Esophagus squamous epithelium (tissue), 5 donors: ENCODE measurements at places on chromosomes 3 and 15.

DNA sequence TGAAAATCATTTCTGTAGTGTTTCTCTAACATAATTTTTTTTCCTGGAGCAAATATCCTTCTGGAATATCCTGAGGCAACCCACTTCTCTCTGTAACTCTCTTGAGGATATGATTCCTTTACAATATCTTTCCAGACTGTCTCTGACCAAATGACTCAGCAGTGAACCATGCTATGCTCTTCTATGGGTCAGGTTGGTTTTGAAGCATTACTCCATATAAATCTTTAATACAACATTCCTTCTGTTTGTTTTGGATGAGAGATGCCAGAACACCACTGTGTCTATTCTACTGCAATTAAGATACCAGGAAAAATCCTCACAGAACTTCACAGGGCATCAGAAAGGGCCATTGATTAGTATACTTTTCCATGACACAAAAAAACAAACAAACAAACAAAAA is 626.4 kb upstream of the ZNF385D start:
- no peak overlapping the region for H3K4me3 ChIP-seq
- H3K36me3 ChIP-seq = no peaks in the 10 kb centered on the region
- H3K27ac ChIP-seq = no peak overlapping the region
- H3K27me3 ChIP-seq = no peaks in the 10 kb centered on the region

DNA sequence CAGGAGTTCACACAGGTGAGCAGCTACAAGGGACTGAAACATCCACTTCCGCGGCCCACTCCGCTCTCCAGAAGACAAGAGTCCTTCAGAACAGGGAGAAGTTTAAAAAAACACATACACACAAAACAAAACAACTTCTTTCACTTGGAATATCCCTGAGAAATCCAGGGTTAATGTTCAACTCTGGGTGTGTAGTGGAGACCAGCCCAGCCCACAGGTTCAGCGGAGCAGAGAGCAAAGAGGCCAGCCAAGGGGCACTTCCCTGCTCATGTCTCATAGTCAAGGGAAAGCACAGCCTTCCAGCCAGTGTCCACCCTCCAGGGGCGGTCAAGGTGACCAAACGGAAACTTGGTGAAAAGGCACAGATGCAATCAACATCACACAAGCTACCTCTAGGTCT is 41.6 kb downstream of the WNT5A start:
- no peak for DNase-seq
- no peaks in the 10 kb centered on the region for H3K4me1 ChIP-seq
- no peaks in the 10 kb centered on the region for H3K36me3 ChIP-seq

DNA sequence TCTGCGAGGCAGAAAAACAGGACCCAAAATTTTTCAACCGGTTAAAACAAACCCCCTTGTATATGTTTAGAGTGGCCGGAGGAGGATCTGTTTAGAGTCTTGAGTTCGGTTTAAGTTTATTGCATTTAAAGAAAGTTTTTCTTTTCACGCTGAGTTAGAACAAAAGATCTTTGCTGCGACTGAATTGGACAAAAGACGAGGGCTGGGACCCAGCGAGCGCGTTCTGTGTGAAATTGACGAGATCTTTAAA is 9.8 kb downstream of the NR2F2 start:
- no peak for DNase-seq
- H3K4me1 ChIP-seq = no peaks in the 10 kb centered on the region
- no peaks in the 10 kb centered on the region for H3K27me3 ChIP-seq
- H3K36me3 ChIP-seq = no peaks in the 10 kb centered on the region

- no peak for DNase-seq
- H3K36me3 ChIP-seq = no peaks in the 10 kb centered on the region
- H3K27me3 ChIP-seq = no peaks in the 10 kb centered on the region
- H3K4me1 ChIP-seq = no peaks in the 10 kb centered on the region
- no peak overlapping the region for H3K4me3 ChIP-seq
Measured at GRCh38 chr3:166445865-166446264, 608.6 kb upstream of the BCHE start.

DNA sequence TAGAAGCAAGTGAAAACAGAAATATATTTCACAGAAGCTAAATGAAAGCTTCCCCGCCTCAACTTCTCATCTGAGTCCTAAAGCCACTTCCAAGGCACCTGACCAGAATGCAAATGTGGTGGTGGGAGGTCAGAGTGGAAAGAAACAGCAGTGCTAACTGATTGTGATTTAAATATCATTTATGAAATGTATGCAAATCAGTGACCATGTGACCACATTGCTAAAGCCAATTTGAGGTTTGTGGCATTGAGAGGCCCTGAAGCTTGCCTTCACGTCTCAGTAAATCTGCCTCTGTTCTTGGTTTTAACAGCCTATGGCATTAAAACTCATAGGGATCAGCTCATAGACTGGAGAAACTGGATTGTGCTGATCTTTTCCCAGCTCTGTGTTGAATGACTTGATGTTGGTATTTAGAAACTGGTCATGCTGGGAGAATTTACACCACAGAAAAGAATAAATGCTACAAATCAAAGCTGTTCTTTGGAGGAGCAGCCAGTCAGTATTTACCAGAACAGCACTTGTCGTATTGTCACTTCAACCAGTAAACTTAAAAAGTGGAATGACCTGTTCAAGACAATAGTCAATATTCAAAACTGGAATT is 481.4 kb upstream of the ALCAM start:
- no peaks in the 10 kb centered on the region for H3K36me3 ChIP-seq
- H3K4me3 ChIP-seq = no peak overlapping the region
- H3K27ac ChIP-seq = no peak overlapping the region
- H3K4me1 ChIP-seq = no peaks in the 10 kb centered on the region
- DNase-seq = no peak
- H3K27me3 ChIP-seq = no peaks in the 10 kb centered on the region

GRCh38 chr15:43212951-43213350 is 7.9 kb downstream of the EPB42 start:
- no peak for DNase-seq
- H3K27ac ChIP-seq = no peak overlapping the region
- peaks cover 40% of the 10 kb centered on the region for H3K27me3 ChIP-seq
- H3K36me3 ChIP-seq = no peaks in the 10 kb centered on the region
- no peak overlapping the region for H3K4me3 ChIP-seq

- H3K4me1 ChIP-seq = peaks cover 5% of the 10 kb centered on the region
- H3K27ac ChIP-seq = no peak overlapping the region
- H3K4me3 ChIP-seq = no peak overlapping the region
- DNase-seq = no peak
- H3K27me3 ChIP-seq = no peaks in the 10 kb centered on the region
Measured at GRCh38 chr3:15360788-15361493, 28.6 kb upstream of the SH3BP5 start.

DNA sequence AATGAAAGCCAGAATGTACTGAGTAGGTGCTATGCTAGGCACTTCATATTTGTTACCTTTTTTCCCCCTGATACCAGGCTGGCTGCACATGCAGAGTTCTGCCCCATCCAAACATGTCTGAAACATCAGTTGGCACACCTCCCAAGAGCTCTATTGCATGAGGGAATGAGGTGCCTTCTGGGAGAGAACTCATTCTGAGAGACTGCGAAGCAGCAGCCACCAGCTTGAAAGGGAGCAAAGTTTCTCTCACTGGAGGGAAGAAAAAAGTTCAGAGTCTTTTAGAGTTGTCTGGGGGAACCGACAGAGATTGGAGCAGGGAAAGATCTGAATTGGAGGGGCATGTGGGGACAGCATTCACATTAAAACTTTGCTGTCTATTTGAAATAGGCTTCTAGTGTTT is 84.1 kb downstream of the AGBL1 start:
- DNase-seq = no peak
- peaks cover 11% of the 10 kb centered on the region for H3K4me1 ChIP-seq
- H3K4me3 ChIP-seq = no peak overlapping the region
- no peaks in the 10 kb centered on the region for H3K36me3 ChIP-seq
- H3K27me3 ChIP-seq = no peaks in the 10 kb centered on the region

DNA sequence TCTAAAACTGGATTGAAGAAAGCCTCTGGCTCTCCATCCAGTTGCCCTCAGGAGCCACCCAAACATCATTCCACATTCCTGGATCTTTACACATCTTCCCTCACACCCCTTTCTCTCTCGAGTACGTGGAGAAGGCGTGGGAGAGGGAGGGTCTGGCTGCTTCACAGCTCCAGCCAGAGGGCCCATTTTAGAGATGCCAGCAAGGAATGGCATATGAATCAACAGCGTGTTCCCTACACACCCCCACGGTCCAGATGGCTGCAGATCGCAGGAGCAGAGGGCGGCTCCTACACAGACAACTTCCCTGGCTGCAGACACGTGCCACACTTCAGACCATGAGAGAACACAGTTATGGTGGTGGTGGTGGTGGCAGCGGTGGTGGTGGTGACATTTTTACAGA is 280.1 kb downstream of the ERC2 start:
- H3K4me3 ChIP-seq = no peak overlapping the region
- H3K4me1 ChIP-seq = no peaks in the 10 kb centered on the region
- H3K36me3 ChIP-seq = no peaks in the 10 kb centered on the region
- H3K27ac ChIP-seq = no peak overlapping the region

DNA sequence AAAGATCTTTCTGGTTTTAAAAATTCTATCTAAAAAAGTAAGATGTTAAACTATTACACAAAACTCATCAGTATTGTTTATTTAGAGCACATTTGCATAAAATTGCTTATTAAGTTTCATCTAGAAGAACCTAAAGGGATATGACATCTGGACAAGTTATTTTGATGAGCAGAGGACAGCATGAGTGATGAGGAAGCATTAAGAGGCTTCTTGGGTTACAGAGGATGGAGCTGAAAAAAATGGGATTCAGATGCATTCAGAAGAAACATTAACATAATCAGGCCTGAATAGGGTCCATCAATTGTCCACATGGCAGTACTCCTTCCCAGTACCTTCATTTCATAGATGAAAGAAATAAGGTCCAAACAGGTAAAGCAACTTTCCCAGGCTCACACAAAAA is 41.6 kb downstream of the IMPG2 start:
- H3K4me3 ChIP-seq = no peak overlapping the region
- no peaks in the 10 kb centered on the region for H3K4me1 ChIP-seq
- H3K36me3 ChIP-seq = no peaks in the 10 kb centered on the region
- no peaks in the 10 kb centered on the region for H3K27me3 ChIP-seq
- DNase-seq = no peak

- H3K4me1 ChIP-seq = peaks cover 10% of the 10 kb centered on the region
- no peaks in the 10 kb centered on the region for H3K36me3 ChIP-seq
- no peak for DNase-seq
- H3K27me3 ChIP-seq = peaks cover 4% of the 10 kb centered on the region
- H3K27ac ChIP-seq = no peak overlapping the region
Measured at GRCh38 chr3:33219175-33219487, 521 bp upstream of the SUSD5 start.

DNA sequence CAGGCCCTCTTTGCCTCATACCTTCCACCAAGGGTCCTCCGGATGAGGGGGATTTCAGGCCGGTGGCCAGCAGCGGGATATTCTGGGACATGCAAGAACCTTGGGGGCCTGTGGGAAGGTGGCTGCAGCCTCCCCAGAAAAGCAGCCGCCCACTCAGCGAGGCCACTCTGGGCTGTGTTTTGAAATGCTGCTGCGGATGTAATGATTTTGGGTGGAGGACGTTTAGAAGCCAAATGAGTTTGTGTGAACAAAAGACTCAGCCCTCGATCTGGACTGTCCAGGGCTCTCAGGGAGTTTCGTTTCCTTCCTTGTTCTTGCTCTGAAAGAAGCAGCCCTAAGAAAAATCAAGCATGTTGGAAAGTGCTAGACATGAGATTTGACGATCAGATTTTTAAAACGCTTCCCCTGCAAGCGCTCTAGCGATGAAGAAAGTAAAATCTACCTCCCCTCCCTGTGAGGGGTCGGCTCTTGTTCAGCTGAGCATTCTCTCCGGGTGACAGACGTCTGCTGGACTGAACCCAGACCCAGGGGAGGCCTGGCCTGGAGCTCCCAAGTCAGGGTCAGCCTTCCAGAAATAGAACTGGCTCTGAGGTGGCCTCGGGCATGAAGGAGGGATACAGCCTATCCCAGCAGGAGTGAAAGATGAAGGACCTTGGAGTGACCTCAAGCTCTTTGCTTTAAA is 12.9 kb downstream of the HEG1 start:
- peak overlapping the region; percentile 7 for H3K4me3 ChIP-seq
- H3K27me3 ChIP-seq = no peaks in the 10 kb centered on the region
- peak overlapping the region; percentile 70 for H3K27ac ChIP-seq
- H3K36me3 ChIP-seq = no peaks in the 10 kb centered on the region
- no peak for DNase-seq

DNA sequence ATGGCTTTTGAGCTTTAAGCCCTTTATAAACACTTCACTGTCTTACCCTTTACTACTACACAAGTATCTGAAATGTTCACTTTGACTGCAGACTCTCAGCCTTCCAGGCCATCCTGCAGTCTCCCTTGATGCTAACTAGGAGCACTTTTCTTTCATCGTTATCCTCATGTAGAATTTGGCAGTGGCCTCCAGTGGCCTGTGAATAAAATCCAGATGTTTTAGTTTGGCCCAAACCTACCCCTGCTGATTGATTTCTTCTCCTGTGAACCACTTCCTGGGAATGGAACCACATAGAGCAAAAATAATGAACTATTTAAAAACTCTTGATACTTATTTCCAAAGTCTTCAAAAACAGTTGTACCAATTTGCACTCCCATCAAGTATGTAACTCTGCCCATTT is 271.9 kb downstream of the FEZF2 start:
- DNase-seq = no peak
- H3K27ac ChIP-seq = no peak overlapping the region
- no peaks in the 10 kb centered on the region for H3K36me3 ChIP-seq
- H3K27me3 ChIP-seq = no peaks in the 10 kb centered on the region
- peaks cover 15% of the 10 kb centered on the region for H3K4me1 ChIP-seq

- no peak for DNase-seq
- H3K27me3 ChIP-seq = no peaks in the 10 kb centered on the region
- no peaks in the 10 kb centered on the region for H3K36me3 ChIP-seq
- no peak overlapping the region for H3K27ac ChIP-seq
- H3K4me3 ChIP-seq = no peak overlapping the region
Measured at GRCh38 chr15:79562403-79562815, 130.3 kb downstream of the MINAR1 start.

DNA sequence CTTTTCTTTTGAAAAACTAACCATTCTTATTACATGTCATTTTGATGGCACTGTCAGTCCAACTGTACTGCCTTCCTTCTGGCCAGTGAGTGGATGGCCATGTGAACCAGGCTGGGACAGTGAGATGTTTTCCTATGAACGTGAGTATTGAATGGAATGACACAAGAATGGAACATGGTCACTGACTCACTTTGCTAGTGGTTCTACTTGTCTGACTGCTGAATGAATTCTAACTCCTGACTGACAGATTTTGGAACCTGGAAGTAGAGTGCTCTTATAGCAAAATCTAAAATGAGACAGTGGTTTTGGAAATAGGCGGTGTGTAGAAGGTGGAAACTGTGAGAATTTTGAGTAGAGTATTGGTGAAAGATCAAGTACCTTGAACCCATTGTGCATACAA is 606.9 kb upstream of the KCNMB2 start:
- H3K4me3 ChIP-seq = no peak overlapping the region
- H3K27me3 ChIP-seq = no peaks in the 10 kb centered on the region
- no peak overlapping the region for H3K27ac ChIP-seq
- H3K36me3 ChIP-seq = no peaks in the 10 kb centered on the region
- no peak for DNase-seq
